WTC11 (cell line): ENCODE measurements at places on chromosomes 11 and 22.

DNA sequence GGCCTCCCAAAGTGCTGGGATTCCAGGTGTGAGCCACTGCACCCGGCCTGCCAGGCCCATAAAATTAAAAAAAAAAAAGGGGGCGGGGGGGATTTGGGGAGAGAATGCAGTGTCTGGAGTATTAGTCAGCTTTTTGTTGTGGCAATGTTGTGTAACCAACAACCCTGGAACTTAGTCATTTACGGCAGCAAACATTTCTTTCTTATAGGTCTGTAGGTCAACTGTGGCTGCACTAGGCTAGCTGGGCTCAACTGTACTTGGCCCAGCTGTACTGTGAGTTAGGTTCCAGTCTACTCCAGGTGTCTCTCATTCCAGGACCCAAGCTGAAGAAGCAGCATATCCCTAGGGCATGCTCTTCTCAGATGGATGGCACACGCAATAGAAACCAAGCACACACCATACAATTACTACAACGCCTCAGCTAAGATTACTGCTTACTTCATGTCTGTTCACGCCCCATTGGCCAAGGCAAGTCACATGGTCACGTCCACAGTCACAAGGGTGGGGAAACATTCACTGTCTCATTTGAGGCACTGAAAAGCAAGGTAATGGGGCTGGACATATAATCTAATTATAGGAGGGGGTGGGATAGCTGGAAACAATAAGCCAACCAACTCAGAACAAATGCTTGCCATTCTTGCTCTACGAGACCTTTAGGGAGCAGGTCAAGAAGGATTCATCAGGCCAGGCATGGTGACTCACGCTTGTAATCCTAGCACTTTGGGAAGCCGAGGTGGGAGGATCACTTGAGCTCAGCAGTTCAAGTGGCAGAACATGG lies 10.4 kb upstream of the SPINDOC start:
- DNase-seq: no peak

- no peak for DNase-seq
These were observed 55.0 kb upstream of the USP47 start for GRCh38 chr11:11786771-11787170.

- no peak for DNase-seq
These were observed 9.4 kb downstream of the CDC45 start for GRCh38 chr22:19488884-19489843.

GRCh38 chr11:69339983-69340565 lies 46.1 kb downstream of the MYEOV start:
- DNase-seq: no peak

GRCh38 chr22:19291218-19291579 lies 320 bp downstream of the CLTCL1 start:
- peak; percentile 46 for DNase-seq

GRCh38 chr22:37219533-37219932 lies 7.3 kb upstream of the SSTR3 start:
- no peak for DNase-seq

GRCh38 chr11:127392575-127392974 lies 392.0 kb upstream of the KIRREL3 start:
- no peak for DNase-seq

- no peak for DNase-seq
These were observed 73.8 kb upstream of the CDON start for GRCh38 chr11:126136507-126136906.

DNA sequence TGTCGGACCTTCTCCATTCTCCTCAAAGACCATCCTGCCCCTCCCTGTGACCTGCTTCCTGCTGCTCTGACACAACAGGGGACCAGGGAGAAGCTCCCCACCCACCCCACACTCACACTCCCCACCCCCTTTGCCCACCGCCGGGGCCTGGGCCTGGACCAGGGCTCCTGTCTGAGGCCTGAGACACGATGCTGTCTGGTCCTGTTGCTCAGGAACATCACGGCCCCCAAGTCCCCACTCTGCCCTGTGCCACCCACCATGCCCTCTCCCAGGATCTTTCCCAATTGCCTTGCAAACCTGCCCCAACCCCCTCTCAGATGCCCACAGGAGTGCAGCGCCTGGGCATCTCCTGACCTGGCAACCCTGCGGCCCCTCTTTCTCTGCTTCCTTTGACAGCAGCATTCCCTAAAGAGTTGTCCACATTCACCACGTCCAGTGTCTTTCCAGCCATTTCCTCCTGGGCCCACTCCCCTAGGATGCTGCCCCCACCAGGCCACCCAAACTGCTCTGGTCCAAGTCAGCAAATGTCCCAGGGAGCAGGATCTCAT lies 10.8 kb downstream of the CSF2RB start:
- DNase-seq: no peak

GRCh38 chr22:44133161-44133560 lies 47.6 kb upstream of the PARVG start:
- no peak for DNase-seq

GRCh38 chr11:65919141-65919572 lies at the start of gene DRAP1:
DRAP1 (plus strand) TSS chr11:65919426; CDS start chr11:65919502, 76 bp downstream.
- DNase-seq: peak; percentile 99

DNA sequence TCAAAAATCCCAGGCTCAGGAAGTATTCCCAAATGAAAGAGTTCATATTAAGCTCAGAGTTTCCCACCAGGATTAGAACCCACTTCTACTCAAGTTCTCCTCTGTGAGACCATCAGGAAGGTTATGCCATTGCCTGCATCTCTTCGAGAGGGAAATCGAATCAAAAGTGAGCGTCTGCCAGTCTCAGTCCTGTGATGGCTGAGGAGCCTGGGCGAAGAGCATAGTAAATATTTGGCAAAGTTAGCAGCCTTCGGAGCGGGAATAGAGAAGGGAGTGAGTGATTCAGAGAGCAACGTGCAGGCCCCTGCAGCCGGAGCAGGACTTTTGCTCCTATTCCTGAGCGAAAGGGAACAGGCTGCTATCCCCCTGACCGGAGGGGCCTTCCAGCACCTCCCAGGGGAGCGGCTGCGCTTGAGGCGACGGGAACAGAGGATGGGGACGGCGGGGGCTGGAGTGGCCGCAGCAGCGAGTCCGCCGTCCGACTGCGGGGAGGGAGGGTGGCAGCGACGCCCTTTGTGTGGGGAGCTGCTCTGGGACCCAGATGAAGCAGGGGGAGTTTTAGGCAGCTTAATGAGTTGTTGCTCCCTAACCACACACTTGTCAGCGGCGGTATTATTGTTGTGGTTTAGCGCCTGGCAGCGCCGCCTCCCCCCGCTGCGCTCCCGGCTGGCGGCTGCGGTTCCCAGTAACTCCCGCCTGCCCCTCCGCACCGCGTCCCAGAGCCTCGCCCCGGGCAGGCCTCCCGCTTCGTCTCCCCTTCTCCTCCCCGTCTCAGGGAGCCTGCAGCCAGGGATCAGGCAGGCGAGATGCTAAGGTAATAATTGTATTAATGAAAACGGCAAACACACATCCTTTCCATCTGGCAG lies 21.7 kb upstream of the NRGN start:
- DNase-seq: peak; percentile 54

DNA sequence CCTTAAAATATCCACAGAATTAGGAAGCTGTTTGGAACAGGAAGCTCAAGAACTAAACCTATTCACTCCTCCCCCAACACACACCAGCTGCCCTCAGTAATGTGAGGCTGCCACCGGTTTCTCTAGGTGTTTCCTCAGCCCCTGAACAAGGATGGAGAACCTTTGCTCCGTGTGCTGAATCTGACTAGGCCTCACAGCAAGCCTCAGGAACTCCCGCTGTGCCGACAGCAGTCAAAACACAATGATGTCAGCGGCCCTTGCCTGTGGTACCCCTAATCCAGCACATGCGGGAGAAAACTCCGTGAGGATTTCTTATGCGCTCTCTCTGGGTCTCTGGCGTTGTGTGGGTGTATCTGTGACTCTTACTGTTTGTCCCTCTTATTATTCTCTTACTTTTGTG lies 153.3 kb downstream of the EFCAB6 start:
- peak; percentile 50 for DNase-seq

DNA sequence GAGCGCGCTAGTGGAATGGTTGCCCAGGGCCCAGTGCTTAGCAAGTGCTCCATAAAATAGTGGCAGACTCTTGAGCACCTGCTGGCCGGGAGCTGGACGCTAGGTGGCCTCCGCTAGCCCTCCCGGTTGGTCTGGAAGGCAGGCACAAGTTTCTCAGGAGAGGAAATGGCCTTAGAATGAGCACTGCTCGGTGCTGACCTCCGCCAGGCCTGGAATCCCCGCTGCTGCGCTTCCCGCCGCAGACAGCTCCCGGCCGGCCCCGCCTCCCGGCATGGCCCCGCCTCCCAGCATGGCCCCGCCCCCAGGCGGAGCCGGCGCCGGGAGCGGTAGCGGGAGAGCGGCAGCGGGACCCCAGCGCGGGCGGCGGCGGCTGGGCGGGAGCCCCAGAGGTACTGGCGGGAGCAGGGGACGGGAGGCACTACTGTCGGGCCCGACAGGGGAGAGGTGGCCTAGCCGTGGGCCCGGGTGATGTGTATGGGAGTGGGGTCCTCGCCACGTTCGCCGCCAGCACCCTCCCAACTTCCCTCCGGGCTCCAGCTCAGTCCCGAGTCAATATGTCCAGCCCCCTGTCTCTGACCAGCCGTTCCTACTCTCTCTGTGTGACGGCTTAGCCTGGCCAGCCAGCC lies at the start of gene SIPA1:
Gene SIPA1, plus strand, starts transcription at position 308 of the 626 bp plus-strand sequence. CDS start 2,821 bp downstream, outside the sequence.
- peak; percentile 89 for DNase-seq
